ENCODE measurements at places on chromosomes 13 and 19.

DNA sequence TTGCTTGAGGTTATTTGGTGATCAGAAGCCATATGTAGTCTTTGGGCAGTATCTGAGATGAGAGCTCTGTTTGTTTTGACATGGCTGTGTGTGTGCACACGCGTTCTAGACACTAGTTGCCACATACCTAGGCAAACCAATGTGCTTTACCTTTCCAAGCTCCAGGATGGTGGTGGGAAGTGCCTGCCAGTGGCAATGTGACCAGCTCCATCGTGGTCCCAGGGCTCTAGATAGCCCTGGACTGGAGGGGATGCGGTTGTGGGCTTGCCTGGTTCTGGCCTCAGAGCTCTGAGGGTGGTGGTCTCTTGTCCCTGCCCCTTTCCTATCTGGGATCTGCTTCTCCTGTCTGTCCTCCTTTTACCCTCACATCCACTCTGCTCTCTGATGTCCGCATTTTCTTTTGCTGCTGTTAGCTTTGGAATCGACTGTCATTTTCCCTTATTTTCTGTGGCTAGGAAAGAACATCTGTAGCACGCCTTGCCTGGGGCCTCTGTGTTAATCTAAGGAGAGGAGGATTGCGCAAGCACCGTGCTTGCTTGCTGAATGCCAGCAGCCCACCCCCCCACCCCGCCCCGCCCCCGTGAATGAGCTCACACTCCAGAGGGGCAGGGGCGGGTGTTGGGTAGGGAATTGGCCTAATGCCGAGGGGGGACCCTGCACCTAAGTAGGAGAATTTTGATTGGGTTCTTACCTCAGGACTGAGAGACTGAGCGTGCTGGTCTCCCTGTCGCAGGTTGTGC is 89.5 kb downstream of the ARHGEF7 start:
- DNase-seq, result no peak

DNA sequence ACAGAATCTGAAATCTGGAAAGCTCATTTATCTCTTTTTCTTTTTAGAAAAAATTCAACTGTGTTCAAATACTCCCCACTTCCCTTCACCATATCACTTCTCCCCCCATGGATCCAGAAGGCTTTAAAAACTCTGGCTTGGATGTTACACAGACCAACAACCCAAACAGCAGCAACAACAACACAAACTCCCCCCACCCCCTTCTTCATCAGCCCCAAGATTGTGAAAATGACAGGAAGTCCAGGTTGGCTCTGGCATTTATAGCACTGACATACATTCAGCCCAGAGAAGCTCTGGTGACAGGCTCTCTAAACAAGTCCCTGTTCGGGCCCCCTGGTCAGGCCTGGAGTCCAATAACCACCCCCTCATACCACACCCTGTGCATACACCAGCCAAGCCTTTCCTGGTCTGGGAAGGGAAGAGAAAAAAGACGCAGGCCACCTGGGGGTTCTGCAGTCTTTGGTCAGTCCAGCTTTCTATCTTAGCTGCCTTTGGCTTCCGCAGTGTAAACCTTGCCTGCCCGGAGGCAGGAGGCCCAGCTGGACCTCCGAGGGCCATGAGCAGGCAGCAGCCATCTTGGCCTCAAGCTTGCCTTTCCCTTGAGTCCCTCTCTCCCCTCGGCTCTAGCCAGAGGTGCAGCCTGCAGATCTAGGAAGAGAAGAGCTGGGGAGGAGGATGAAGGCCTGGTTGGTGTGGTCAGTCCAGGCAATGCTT is 6.8 kb downstream of the CDX2 start:
- no peak for DNase-seq

DNA sequence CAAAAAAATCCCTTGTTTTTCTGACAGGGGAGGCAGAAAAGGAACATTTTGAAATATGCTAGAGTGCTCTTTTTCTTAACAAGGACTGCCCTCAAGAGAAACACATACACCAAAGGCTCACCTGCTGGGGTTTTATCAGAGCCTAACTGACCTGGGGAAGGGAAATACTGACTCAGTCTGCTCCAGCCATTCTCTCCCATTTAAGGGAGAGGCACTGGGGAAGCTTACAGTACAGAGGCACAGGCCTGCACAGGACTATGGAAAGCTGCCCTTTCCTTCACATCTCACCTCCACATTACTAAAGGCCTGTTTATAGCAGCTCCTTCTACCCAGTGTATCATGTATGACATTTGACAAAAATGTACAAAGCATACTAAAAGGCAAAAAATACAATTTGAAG is 30.3 kb downstream of the TNFRSF19 start:
- no peak for DNase-seq

DNA sequence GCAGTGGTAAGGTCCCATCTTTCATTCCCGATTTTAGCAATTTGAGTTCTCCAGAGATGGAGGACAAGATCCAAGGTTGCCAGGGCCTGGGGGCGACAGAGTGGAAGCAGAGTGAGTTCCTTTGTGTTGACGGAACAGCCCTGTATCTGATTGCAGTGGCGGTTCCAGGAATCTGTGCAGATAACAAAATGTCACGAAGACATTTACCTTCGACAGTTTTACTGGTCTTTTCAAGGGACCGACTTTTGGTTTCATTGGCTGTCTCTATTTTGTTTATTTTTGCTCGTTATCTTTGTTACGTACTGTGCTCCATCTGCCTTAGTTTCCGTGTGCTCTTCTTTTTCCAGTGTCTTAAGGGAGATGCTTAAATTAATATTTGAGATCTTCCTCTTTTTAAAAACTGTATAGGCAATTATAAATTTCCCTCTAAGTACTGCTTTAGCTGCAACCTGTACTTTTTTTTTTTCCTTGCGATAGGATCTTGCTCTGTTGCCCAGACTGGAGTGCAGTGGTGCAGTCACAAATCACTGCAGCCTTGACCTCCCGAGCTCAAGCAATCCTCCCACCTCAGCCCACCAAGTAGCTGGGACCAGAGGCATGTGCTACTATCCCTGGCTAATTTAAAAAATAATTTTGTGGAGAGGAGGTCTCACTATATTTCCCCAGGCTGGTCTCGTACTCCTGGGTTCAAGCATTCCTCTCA is 23.2 kb downstream of the KDM4B start:
- no peak for DNase-seq

DNA sequence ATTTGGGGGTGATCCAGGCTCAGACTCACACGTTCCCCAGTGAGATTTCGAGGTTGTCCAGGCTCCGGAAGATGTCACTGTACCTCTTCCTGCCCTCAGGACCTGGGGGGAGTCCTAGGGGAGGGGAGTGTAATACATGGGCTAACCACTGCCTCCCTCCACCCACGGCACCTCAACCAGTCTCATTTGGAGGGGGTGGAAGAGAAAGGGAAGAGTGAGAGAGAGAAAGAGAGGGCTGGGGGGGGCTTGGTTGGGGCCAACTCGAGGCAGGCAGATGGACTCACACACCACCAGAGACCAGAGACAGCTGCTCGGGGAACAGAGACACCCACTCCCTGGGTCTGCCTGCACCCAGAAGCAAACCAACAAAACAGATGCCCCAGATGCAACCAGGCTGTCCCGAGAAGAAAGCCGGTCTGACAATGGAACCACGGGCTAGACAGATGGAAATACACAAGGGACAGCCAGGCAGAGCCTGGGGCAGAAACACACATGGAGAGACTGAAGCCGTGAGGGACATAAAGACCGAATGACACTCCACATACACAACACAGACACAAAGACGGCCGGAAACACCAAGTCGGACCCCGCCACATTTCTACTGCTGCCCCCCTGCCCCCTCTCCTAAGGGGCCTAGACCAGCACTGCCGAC is 825 bp downstream of the GMIP start:
- no peak for DNase-seq

DNA sequence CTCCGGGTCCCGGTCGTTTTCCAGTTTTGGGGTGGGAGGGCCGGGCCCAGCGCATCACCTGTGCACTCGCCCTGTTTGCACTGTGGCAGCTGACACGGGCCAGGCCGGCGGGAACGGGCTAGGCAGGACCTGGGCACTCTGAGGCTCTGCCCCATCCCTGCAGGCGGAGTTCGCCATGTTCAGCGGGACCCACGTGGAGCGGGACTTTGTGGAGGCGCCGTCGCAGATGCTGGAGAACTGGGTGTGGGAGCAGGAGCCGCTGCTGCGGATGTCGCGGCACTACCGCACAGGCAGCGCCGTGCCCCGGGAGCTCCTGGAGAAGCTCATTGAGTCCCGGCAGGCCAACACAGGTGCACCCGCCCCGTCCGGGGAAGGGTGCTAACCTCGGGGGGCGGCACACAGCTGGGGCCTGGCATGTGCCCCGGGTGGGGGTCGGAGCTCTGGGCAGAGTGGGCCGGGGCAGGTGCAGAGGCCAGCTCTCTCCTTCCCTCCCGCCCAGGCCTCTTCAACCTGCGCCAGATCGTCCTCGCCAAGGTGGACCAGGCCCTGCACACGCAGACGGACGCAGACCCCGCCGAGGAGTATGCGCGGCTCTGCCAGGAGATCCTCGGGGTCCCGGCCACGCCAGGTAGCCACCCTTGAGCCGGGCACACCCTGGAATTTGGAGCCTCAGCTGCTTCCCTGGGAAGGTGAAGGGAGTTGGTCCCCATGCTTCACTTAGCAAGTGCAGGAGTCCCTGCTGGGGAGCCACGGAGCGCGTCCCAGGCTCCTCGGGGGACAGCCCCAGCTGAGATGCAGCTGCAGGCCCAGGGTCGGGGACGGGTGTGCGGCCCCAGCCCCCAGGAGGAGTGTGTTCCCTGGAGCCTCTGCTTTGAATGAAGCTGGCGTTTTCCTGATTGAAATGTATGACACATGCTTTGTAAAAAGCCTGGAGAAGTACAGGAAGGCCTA is 9.3 kb upstream of the ZNF554 start:
- no peak for DNase-seq

DNA sequence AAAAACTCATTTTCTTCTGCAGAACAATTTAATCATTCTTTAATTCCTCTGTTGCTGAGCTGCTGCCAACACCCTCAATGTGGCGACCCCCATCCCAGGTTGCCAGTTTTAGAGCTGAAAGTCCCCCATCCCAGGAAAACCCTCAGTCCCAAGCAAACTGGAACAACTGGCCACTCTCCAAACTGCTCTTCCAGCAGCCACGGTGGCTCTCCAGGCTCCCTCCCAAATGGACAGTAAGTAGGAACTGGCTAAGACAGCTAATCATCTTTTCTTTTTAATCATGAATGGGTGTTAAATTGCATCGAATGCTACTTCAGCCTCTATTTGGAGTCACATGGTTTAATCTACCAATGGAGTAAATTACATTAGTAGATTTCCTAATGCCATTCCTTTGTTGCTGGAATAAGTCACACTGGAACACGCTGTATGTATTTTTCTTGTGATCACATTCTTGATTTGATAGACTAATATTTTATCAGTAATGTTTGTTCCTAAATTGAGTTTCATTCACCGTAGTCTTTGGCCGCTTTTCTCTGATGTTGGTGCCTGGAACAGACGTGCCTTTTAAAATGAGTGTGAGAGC is 33.7 kb upstream of the VSTM2B start:
- DNase-seq, result no peak

DNA sequence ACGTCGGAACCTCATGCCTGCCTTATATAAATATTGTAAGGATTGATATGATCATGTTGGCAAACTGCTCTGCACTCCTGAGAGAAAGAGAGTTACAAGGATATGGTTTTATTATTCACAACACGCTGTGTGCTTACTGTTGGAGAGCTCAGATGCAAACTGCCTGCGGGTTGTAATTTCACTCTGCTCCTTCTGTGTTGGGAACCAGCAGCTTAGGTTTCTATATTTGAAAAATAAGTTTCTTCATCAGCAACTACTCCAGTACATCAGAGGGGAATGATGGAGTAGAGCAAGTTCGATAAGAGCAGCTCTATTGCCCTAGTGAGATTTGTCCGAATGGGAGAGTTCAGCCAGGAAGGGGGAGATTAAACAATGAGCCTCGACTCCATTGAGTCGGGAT is 106.9 kb upstream of the UBL3 start:
- DNase-seq, result no peak
